T-helper 1 cell (primary cell): ENCODE measurements at places on chromosomes 7 and 10.

- DNase-seq: no peak
Observed at GRCh38 chr10:99788598-99789256, 6.3 kb downstream of the ABCC2 start.

DNA sequence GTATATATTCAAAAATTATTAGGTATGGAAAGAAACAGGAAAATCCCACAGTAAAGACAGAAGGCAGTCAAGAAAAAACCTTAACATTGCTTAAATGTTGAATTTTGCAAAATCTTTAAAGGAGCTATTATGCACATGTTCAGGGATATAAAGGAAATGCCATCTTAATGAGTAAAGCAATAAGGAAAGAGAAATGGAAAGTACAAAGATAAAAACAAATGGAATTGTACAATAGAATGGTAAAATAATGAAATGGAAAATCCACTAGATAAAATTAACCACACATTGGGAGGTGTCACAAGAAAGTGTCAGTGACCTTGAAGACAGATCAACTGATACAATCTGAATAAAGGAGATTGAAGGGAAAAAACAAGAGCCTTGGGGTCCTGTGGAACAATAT is 82.0 kb downstream of the KIF20B start:
- DNase-seq: no peak

GRCh38 chr7:22712999-22713398 is 14.0 kb upstream of the IL6 start:
- no peak for DNase-seq

DNA sequence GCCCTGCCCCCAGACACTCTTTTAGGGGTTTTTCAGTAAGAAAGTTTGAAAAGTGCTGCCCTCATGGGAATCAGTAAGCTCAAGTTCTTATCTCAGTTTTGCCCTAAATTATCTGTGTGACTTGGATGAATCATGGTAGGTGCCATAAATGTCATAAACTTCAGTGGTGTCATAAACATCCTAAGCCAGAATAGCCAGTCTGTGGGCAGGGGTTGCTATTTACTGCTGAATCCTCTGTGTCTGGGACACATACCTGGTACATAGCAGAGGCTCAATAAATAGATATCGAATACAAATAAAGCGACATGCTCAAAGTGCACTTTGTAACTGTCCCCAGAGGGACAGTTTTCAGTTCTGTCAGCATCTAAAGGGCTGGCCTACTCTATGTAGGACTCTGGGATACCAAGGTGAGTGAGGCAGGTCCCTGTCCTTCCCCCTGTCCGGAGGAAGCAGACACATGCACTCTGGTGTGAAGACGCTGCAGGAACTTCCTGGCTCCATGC is 502.1 kb downstream of the RPS24 start:
- no peak for DNase-seq

- DNase-seq: no peak
Observed at GRCh38 chr7:2757361-2757903, 69.4 kb downstream of the AMZ1 start.

DNA sequence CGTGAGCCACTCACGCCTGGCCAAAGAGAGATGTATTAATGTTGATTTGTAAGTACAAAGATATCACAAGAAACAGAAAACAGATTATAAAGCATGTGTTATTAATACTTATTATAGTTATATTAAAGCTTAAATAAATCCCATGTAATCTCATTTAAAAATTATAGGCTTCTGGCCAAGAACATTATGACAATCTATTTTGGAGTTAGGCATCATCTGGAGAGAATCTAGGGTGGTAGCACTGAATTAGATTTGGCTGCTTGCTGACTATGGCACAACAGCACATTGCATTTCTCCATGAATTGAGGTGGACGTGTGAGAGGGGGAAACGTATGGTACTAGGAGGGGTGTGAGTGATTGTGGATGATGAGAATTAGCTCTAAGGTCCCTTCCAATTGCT is 16.8 kb upstream of the SLC16A12 start:
- no peak for DNase-seq
